NCI-H526 treated with DMSO at 0.1 percent for 48 hours (cell line): ENCODE measurements at places on chromosomes 6 and 20.

- no peak for DNase-seq
These were observed 183.0 kb downstream of the SAMD5 start for GRCh38 chr6:147691446-147691845.

DNA sequence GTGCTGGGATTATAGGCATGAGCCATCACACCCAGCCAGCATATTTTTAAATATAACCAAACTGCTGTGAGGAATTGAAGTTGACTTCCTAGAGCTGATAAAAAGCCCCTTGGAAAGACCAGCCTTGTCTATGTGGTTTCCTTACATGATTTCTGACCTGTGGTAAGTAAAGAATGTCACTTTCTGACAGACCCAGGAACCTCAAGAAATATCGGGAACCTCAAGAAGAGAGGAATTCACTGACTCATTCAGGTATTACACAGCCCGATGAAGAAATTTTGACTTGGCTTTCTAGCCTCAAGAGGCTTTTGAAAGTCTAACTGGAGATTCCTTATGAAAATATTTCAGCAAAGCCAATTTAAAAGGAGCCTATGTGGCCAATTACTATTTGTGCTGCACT, 71.8 kb downstream of the FOXF2 start:
- no peak for DNase-seq

DNA sequence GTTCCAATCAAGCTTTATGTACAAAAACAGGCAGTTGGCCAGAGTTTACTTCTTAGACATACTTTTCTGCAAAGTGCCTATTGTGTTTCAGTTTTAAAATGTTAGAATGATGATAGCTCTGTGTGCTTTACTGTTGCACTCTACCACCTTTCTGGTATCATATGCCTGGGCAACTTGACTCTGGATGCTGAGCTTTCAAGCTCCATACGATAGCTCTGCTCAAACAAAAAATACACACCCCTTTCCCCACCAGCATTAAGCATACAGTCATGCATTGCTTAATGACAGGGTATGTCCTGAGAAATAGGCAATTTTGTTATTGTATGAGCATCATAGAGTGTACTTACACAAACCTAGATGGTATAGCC, 123.1 kb downstream of the RCAN2 start:
- no peak for DNase-seq

DNA sequence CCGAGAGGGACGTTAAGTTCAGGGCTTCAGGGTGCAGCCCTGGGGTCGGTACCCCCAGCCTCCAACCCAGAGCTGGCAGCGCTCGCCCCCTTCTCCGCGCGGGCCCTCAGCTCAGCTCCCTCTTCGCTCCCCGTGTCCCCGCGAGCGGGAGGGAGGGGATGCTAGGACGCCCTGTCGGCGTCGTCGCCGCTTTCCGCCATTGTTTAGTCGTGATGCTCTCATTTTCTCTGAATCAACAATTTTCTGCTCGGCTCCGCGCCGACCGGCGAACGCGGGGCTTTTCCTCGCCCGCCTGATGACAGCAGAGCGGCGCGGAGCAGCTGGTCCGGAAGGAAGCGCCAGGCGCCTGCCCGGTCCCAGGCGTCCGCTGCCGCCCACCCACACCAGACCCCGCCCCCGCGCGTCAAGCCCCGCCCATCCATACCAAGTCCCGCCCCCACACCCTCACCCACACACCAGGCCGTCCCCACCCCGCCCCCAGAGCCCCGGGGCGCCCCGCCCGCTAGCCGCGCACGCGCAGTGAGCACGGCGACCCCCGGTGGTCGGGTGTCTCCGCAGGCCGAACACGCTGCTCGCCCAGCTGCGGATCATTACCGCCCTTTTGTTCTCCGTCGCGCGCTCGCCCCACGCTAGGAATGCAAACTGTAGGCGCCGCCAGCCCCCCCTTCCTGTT, 50.1 kb upstream of the SLC32A1 start:
- DNase-seq: peak; percentile 48

DNA sequence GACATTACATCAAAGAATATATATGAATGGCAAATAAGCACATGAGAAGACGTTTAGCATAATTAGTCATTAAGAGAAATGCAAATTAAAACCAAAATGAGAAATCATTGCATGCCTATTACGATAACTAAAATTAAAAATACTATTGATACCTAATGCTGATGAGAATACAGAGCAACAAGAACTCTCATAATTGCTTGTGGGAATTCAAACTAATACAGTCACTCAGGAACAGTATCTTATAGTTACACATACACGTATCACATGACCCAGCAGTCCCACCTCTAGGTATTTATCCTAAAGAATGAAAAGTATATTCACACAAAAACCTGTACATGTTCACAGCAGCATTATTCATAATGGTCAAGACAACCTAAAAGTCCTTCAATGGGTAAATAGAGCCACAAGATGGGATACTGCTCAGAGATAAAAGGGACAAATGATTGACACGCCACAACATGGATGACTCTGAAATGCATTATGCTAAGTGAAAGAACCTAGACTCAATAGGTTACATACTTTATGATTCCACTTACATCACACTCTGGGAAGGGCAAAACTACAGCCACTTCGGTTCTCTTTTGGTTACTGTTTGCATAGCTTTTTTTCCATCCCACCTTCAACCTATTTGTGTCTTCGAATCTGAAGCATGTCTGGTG, 16.4 kb downstream of the CPXM1 start:
- no peak for DNase-seq

GRCh38 chr6:19150307-19150706, 686.9 kb upstream of the ID4 start:
- no peak for DNase-seq

DNA sequence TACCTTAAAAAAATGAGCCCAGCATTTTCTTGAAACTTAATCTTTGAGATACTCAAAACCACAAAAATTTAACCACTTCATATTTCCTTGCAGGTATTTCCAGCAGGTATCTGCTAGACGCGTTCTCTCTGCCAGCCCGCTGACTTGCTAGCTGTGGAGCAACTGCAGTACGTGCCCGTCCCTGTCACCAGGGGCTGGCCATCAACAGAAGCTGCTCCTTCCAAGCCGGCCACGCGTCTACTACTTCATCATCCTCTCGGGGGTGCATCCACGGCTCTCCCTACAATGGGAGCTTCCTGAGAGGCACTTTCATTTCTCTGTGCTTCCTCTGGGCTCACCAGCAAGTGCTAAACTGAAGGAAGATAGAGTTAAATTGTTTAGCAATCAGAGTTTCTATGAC, 132.4 kb downstream of the DTNBP1 start:
- DNase-seq: no peak

GRCh38 chr6:15001326-15001910, 244.5 kb upstream of the JARID2 start:
- DNase-seq: peak; percentile 10

- no peak for DNase-seq
These were observed 901.0 kb upstream of the MAP3K7 start for GRCh38 chr6:91487696-91488392.

- DNase-seq: no peak
These were observed 18.9 kb upstream of the CALHM5 start for GRCh38 chr6:116492331-116493067.

DNA sequence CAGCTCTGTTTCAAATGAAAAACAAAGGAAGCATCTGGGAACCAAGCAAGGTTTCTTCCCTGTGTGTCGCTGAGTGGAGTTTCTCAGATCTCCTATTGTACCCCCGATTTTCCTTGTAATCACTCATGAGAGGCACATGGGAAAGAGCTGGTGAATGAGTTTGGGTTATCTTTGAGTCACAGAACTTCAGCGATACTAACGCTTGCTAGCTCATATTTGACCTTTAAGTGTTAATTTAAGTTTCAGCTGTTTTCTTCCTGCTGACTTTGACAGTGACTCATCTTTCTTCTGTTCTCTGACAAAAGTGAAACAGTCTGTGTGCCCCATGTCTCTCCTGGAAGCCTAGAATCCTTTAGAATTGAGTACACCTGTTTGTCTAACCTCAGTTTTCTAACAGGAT, 261.1 kb upstream of the RGS17 start:
- no peak for DNase-seq

DNA sequence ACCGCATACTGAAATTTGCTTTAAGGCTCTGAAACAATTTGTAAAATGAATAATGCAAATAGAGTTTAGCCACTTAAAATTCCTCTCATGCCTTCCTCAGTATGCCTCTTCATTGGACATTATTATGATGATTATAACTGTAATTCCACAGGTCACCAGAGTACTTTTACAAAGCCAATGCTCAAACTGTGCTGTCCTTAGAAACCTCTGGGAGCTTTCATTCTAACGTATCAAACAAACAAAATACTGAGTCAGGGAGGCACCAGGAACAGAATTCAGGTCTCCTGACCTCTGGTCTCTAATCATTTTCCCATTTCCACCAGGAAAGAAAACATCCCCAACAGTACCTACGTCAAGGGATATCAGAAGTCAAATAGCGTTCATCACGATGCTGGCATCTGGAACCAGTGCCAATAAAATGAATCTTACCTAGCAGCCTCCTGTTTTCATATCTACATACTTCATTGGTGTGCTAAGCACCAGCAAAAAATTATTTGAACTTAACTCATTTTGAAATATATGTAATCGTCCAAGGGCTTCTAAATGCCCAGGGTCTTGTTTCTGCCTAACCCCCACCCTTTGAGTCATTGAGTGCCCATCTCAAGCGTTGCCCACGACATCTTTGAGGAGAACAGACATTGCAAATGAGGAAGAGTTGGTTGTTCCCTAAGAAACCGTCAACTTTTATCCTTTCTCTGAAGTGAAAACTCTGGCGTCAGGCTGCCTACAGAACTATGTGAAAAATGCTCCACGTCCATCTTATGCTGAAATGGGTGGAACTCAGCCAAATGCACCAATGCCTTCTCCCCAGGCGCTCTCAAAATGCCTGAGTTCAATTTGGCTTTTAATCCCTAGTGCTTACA, 37.9 kb downstream of the NEDD9 start:
- DNase-seq: no peak

DNA sequence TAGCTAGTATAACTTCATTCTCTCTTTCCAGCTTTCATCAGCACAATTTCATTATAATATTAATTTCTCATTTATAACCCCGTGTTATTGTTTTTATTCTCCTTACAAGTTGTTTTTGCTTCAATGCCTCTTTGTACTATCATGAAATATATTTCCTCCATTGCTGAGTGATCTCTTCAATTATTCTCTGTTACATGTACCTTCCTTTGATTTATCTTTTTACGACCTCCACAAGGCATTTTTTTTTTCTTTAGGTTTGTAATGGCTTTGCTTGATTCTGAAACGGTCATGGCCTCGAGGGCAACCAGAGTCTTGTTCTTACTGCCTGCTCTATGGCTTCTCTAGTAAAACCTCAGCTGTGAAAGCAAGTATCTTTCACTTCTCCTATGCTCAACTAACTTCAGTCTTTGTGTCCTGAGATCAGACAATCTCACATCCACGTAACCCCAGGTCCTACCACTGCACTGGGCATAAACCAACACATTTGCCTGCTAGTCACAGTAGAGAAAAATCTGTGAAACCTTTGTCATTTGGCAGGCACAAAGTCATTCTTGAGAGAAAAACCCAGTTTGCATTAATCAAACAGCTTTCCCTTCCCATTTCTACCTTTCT, 119.9 kb downstream of the UST start:
- no peak for DNase-seq

- no peak for DNase-seq
These were observed 78.2 kb downstream of the ELOVL4 start for GRCh38 chr6:79869184-79869583.

GRCh38 chr20:21149344-21149743, 23.5 kb downstream of the KIZ start:
- no peak for DNase-seq

- DNase-seq: no peak
These were observed 341.6 kb downstream of the PRKN start for GRCh38 chr6:162385980-162386379.

DNA sequence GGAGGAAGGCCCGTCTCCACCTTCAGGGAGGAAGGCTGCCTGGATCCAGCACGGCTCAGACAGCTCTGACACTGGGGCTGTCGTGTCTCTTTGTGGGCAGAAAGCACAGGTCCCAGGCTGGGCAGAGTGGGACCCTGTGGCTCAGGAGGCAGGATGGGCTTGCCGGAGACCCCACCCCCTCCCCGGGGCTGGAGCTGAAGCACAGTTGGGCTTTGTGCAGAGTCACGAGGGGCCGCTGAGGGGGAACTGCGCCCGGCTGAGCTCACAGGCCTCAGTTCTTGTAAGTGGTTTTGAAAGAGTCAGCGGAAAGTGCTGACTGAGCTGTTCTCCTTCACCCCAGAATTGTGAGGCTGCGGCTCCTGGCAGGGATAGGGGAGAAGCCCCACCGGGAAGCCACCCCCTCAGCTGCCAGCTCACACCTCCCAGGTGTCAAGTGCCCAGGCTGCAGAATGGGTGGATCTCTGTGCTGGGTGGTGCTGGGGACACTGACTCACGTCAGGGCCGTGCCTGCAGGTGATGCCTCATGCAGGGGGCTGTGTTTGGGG, 145.5 kb upstream of the RNF24 start:
- no peak for DNase-seq

DNA sequence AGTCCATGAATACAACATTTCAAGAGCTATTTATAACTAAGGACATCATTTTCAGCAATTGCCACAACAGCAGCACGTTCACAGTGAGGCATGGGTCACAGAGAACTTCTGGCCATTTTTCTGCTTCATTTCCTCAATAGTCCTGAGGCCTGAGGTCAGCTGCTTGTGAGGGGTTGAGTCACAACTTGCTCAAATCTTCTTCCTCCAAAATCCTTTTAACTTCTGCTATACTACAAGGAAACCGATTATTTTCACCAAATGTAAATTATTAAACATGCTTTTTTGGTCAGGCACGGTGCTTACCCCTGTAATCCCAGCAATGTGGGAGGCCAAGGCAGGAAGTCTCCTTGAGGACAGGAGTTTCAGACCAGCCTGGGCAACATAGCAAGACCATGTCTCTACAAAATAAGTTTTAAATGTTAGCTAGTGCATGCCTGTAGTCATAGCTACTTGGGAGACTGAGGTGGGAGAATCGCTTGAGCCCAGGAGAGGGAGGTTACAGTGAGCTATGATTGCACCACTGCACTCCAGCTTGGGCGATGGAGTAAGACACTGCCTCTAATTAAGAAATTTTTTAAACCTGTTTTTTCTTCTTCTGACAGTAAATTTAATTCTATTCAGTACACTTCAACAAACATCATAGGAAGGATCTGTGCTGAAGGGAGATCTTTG, 11.1 kb upstream of the SLC16A10 start:
- DNase-seq: no peak

- DNase-seq: no peak
These were observed 9.6 kb upstream of the MOXD1 start for GRCh38 chr6:132410830-132411229.

DNA sequence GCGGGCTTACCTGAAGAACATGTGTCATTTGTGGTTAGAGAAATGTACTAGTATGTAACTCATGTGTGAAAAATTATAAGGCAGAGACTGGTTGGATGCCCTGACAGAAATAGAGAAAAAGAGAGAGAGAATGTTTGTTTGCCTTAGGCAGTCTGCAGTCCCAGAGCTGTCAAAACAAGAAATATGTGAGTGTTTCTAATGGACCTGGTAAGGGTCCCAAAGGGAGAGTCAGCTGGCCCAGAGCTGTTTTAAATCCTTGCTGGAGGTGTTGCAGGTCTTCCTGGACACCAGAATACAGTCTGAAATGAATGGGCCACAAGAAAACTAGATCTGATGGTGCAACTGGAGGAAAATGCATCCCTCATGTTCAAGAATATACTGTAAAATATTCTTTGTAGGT, 158.3 kb upstream of the OGFRL1 start:
- no peak for DNase-seq
